Stimulated activated CD4-positive, alpha-beta T cell treated with anti-CD3 and anti-CD28 coated beads, TNF-alpha, amount 100 ng/mL, for 24 hours (primary cell): ENCODE measurements at places on chromosomes 7 and 10.

- peak; percentile 7 for DNase-seq
These were observed 24.3 kb upstream of the ZRANB1 start for GRCh38 chr10:124917428-124918190.

DNA sequence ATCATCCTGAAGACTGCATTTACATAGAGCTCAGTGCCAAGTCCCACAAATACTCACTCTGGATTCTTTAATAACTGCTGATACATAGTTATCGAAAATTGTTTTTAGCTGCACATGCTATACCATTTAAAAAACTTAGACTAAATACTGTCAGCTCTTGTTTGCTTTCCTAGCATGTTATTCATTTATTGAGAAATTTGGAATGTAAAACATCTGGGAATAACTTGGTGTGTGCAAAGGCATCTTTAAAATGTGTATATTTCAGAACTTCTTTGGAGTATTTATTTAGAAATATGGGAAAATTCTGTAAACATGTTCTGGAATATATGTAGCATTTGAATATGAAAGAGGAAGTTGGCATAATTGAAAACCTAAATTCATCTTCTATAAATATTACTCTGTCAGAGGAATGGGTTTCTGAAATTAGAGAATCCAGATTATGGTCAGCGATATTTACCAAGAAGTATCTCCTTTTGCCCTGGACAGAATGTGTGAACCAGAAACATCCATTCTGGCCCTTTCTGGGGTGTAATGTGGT, 119.7 kb downstream of the ARID5B start:
- DNase-seq, result no peak

GRCh38 chr10:101993221-101993620, 62.8 kb downstream of the ARMH3 start:
- no peak for DNase-seq

DNA sequence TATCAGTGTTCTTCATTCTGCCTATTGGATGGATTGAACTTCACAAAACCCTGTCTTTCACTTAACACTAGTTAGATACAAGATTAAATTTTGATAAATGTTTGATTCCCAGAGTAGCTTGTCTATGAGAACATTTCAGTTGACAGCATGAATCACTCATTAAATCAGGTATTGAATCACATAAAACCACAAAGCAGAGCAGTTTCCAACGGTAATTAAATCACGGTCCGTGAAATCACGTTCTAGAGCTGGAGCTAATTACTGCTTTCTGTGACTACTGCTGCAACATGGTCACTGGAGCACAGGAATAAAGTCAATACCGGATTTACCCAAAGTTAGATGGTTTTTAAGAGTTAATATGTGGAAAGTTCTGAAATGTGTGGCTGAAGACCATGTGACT, 257.8 kb upstream of the PCDH15 start:
- no peak for DNase-seq

GRCh38 chr10:132813560-132814468, 27.9 kb upstream of the NKX6-2 start:
- no peak for DNase-seq

- no peak for DNase-seq
These were observed at the start of gene CNNM1 for GRCh38 chr10:99329304-99329553. TSS of gene CNNM1 (plus strand) at chr10:99329356. CDS start at chr10:99329388, 32 bp downstream.

DNA sequence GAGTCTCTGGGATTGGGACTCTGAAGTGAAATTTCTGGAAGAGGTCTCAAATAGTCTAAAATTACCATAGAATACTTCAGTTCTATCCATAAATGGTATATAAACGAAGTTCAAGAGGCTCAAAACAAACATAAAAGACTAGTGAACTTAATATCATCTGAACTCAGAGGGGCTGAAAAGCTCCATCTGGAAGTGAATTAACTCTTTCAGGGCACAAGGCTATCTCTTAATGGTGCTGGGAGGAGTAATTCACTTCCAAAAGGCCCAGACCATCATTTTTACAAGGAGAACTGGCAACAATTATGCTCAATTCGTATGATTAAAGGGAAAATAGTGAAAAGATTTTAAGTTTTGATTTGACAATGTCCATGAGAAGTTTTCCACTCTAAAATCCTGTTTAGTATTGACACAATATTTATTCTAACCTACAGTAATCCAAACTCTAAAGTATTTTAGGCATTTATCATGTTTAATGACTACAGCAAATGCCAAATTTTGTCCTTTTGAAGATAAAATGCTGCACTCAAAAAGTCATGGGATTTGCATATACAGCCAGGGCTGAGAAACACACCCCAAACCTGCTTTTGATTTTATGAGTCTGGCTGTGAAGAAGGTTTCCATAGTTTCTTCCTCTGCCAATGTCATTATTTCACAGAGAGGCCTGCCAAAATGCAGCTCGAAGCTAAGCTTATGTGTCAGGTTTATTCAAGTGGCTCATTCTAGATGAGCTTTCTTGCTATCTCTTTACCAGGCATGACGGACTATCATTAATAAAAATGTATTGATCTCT, 143.9 kb downstream of the HIBADH start:
- no peak for DNase-seq
